ENCODE measurements at places on chromosomes 3 and 15.
A peak's percentile ranks its signal among the peaks of the same experiment; 100 is the strongest.

DNA sequence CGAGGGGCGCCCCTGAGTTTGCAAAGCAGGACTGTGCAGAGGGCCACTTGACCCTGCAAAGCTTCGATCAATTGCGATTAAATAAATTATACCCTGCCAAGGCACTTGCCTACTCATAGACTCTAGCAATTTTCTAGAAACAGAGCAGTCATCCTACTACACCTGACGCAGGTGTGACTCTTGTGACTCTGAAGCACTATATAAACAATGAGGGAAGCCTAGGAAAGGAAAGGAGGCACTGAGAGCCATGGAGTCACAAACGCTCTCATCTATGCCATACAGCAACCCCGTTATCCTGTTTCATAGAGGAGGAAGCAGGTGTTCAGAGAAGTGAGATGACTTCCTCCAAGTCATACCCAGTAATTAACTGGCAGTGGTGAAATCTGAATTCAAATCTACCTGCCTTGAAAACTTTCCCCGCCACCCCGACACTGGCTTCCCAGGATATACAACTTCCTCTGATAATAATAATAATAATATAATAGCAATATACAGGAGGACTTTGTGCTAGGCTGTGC lies 14.4 kb downstream of the ARHGEF3 start:
- no peak for DNase-seq

DNA sequence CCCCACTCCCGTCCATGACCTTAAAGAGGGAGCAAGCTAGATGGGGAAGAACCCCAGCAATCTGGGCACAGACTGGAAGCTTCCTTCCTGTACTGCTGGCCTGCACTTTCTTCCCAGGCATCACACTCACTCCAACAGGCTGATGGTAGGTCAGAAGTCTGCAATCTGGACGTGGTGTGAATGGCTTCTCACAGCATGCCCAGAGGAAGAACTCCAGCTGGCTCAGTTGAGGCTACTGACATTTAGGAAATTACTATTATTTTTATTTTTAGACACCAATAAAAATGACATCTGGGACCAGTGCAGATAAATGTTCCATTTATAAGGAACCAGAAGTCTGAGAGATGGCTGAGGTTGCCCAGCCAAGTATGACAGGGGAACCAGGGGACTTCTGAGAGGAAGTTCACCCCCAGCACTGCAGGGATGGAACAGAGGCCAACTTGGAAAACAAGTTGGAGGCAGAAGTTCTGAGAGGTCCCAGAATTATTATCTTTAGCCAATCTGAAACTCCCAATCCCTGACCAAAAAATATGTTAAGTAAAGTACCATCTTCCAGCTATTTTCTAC lies 163.8 kb upstream of the CTNNB1 start:
- no peak for DNase-seq

GRCh38 chr3:127077505-127078064 lies 94.7 kb downstream of the PLXNA1 start:
- no peak for DNase-seq

DNA sequence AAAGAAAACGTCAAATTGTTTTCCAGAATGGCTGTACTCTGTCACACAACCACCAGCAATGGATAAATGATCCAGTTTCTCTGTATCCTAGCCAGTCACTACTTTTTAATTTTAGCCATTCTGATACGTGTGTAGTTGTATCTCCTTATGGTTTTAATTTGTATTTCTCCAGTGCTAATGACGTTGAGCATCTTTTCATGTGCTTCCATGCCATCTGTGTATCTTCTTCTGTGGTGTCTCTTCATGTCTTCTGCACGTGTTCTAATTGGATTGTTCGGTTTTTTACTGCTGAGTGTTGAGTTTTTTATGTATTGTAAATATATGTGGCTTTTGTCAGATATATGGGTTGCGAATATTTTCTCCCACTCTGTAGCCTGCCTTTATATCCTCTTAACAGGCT lies 81.9 kb downstream of the SUMF1 start:
- no peak for DNase-seq

GRCh38 chr3:64739971-64740631 lies 52.3 kb upstream of the ADAMTS9 start:
- no peak for DNase-seq

DNA sequence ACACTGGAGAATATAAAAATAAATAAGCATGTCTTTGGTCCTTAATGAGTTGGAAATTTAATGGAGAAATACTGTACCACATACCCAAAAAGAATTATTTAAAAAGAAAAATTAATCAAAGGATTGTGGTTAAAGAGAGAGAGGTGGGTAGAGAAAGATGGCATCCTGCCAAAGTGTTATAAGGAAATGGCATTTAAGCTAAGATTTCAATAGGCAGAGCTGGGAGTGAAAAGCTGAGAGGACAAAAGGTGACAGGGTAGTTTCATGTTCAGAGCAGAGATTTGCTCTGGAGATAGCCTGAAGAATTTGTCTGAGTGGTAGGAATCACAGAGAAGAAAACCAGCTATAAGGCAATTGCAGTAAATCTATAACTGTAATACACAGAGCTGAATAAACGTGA lies 181.0 kb downstream of the SI start:
- peak; percentile 78 for DNase-seq

GRCh38 chr3:13262493-13263211 lies 157.5 kb downstream of the NUP210 start:
- DNase-seq, result no peak

- DNase-seq, result peak; percentile 8
These were observed 11.4 kb downstream of the CHCHD6 start for GRCh38 chr3:126715432-126715831.

- no peak for DNase-seq
These were observed 4.7 kb upstream of the CLASP2 start for GRCh38 chr3:33722626-33723370.

DNA sequence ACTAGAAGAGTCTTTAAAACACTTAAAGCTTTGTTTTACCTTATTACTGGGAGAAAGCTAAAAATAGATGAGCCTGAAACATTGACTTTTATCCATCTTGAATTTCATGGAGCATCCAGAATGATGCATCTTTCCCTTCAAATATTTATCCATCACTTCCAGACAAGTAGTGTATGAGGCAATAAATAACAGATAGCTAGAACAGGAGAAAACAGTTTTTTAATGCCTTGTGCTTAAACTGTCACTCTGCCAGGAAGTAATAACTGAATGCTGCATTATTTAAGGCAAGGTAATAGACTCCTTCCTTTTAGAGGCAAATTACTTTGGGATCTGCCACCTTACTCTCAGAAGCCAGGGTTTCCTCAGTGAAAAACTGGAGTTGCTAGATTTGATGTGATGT lies 225.8 kb upstream of the NAALADL2 start:
- no peak for DNase-seq

DNA sequence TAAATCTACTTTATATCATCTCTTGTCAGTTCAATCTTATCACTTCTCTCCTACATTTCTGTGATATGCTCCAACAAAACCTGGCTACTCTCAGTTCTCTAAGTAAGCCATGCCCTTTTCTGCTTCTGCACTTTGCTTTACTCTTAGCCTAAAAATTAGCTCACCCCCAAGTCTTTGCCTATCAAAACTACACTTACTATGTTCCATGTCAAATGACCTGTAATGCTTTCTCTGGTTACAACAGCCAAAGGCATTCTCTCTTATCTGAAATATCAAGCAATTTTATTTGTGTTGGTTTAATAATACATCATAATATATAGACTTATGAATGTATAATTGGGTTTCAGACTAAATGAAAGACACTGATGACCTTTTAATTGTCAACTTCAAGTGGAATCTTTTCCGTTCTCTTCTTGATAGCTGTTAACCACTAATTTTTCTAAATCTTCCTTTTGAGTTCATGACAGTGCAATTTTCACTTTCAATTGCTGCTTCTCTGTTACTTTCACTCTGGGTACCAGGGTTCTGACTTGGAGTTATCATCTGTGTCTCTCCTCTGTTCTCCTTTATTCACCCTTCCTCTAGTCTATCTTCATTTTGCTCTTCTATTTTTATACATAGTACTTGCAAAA lies 619.0 kb upstream of the GOLIM4 start:
- DNase-seq, result no peak

- DNase-seq, result no peak
These were observed 67.9 kb downstream of the LRIG1 start for GRCh38 chr3:66432767-66433521.

DNA sequence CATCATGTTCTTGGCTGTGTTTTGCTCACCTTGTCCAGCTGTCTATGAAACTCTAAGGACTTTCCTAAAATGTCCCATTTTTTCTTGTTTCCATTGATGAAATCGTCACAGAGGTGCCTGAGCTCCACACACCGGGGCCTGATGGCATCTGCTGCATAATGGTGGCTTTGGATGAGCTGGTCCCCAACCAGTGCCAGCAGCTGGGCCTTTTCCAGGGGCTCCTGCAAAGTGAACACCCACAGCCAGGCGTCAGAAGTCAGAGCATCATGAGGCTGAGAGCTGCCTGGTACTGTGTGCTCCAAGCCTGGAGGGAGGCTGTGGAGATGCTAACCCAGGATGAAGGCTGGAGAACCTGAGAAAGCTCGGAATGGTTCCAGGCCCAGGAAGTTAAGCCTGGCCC lies 46.9 kb downstream of the B3GNT5 start:
- DNase-seq, result no peak

- DNase-seq, result no peak
These were observed 2.0 kb downstream of the RSRC1 start for GRCh38 chr3:158111861-158112260.

DNA sequence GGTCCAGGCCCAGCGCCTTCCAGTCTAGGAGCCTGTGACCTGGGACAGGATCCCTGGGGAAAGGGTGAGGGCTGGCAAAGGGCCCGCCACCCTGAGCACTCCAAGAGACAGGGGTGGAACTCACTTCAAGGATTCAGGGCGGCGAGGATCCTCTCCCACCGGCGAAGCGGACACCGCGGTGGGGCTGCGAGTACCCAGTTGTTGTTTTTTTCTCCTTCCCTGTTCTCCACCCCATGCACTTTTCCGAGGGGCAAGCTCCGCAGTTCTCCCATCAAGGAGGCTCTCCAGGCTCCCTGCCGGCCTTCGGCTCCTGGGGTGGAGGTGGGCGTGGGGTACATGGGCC lies 387 bp upstream of the PAQR5 start:
- no peak for DNase-seq

DNA sequence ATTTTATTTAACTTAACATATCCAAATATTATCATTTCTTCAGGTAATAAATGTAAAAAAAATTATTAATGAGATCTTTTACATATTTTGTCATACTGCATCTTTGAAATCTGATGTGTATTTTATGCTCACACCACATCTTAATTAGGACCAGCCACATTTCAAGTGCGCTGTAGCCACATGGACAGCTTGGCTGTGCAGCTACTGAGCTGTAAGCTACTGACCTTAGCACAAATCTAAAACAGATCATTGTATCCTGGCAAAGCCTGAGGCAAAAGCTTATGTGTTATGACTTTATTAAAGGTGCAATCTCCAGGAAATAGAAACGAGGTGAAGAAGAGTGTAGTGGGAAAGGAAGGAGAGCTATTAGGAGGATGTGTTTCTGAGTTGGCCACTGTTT lies 126.7 kb upstream of the UBE2E2 start:
- no peak for DNase-seq

- DNase-seq, result no peak
These were observed 141.9 kb downstream of the TPRA1 start for GRCh38 chr3:127448671-127449070.

- DNase-seq, result no peak
These were observed 58.6 kb upstream of the MCF2L2 start for GRCh38 chr3:183487016-183487415.

GRCh38 chr3:5231074-5231473 lies 43.6 kb downstream of the EDEM1 start:
- peak; percentile 41 for DNase-seq

DNA sequence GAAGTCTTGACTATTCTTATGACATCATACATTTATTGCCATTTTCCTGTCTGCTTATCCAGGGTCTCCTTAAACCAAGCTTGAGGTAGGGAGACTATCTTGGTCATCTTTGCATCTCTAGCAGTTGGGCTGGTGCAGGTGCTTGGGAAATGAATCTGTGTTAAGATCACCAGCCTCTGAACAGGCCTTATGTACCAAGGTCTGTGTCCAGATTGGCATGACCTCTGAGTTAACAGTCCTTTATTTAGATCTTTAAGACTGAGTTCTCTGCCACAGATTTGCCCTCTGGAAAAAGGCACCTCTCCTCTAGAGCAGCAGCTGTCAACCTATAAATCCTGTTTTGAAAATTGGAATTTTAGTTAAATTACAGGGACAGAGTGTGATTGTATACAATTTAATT lies 35.4 kb downstream of the RAB7A start:
- no peak for DNase-seq

DNA sequence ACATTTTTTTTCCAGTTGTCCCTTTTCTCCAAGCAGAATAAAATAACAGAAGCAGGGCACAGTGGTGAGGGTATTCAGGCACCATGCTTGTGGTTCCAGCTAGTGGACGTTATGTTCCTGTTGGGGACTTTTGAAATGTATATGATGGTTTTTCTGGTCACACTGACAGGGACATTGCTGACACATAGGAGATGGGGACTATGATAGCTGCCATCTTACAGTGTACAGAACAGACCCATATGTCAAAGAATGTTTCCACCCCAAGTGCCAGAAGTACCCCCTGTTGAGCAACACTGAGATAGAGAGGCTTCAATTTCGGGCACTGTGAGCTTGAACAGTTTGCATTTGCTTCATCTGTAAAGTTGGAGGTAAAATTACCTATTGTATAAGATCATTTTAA lies 38.6 kb downstream of the MCTP2 start:
- DNase-seq, result no peak

DNA sequence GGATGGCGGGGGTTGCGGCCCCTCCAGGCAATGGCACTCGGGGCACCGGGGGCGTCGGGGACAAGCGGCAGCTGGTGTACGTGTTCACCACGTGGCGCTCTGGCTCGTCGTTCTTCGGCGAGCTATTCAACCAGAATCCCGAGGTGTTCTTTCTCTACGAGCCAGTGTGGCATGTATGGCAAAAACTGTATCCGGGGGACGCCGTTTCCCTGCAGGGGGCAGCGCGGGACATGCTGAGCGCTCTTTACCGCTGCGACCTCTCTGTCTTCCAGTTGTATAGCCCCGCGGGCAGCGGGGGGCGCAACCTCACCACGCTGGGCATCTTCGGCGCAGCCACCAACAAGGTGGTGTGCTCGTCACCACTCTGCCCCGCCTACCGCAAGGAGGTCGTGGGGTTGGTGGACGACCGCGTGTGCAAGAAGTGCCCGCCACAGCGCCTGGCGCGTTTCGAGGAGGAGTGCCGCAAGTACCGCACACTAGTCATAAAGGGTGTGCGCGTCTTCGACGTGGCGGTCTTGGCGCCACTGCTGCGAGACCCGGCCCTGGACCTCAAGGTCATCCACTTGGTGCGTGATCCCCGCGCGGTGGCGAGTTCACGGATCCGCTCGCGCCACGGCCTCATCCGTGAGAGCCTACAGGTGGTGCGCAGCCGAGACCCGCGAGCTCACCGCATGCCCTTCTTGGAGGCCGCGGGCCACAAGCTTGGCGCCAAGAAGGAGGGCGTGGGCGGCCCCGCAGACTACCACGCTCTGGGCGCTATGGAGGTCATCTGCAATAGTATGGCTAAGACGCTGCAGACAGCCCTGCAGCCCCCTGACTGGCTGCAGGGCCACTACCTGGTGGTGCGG lies 1.9 kb downstream of the CHST2 start:
- peak; percentile 21 for DNase-seq

GRCh38 chr3:128423525-128424147 lies 43.1 kb downstream of the DNAJB8 start:
- no peak for DNase-seq

Data from NCI-H2171 treated with DMSO at 0.1 percent for 48 hours (cell line).